HFFc6 (cell line): ENCODE measurements at places on chromosomes 2 and 18. TPM values are rescaled to one million over a fixed set of nuclear protein-coding genes. Genes with fewer than 3 reads are reported as not detected.

MYO3B gene
- not detected in 3 replicates for total RNA-seq

SERPINB4 gene
- not detected in 3 replicates for total RNA-seq

CACNB4 gene
- total RNA-seq: 0.23 TPM in 1 of 2 replicates, not detected in the other

CBLN2 gene
- not detected in 3 replicates for total RNA-seq

GAD1 gene
- 0.21 to 0.33 TPM in 2 of 3 replicates, not detected in the other for total RNA-seq
